GM12892 (cell line): ENCODE measurements at places on chromosomes 7 and 10.

DNA sequence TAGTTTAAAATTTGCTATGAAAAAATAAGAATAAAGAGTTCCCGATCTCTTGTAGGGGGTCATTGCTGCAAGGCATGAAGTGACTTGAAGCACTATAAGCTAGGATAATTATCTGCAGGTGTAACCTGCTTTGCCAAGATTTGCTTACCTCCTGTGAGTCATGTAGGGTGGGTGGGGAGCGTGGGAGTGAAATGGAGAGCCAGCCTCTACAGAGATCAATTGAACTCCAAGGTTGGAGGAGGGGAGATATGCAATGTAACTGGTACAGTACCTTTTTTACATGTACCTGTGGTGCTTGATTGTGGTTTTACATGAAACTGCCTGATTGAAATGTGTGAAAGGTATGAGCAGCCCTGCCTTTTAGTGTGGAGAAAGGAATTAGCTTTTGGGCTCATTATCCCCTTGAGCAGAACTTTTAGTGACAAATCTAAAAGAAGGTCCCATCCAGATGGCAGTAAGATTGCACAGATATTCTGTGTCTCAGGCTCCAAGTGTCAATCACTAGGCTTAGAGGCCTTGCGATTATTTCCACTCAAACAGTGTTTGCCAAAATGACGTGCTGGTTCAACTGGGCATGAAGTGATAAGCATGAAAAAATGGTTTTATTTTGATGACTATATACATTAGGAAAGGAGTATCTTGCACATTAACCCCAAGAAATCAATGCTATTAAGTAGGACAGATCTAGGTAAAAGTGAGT, 138.6 kb upstream of the GRB10 start:
- no peak for DNase-seq

GRCh38 chr10:62911210-62911963, 95.2 kb upstream of the EGR2 start:
- DNase-seq: no peak

DNA sequence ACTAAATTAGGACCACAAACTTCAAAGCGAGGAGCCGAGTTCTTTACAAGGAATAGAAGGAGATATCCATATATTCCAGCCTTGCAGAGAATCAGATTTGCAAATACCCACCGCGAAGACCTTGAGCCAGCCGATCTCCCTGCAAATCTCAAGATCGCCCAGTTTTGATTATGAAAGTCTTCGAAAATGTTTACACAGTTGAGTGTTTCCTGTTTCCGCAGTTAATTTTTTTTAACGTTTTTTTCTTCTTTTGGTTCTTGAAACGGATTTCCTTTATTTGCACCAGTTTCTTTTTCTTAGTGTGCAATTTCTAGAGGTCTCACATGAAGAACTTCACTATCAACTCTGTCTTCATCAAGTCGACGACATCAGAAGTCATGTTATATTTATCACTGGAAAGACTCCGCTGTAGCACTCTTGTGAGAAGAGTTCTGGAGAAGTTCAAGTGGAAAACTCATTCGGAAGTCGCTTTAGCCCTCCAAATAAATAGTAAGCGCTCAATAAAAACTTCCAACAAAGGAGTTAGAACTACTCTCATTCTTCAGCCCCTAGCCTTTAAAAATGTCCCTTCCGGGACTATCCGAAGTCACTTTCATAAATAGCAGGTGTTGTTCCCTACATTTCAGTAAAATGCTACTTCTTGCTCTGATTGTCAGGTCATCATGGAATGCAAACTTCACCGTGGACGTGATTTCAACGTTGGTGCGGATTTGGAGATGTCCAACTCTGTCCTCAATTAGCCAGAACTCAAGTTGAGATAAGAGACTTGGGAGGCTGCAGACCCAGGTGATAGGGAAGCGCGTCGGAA, 11.9 kb upstream of the SPAG6 start:
- DNase-seq: no peak

- DNase-seq: no peak
Measured at GRCh38 chr7:13457790-13458189, 531.7 kb downstream of the ETV1 start.

DNA sequence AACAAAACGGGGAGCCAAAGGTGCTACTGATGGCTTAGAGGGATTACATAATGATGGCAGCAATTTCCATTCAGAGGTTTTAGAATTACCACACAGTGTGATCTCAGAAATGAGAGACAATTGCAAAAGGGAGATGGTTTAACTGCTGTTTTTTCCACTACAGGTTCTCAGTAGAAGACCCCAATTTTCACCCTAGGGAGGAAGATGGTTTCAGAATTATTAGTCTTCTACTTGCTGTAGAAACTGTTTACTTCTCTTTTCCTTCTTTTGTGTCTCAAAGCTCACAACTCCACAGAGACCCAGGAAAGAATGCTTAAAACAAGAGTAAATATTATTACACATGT, 226.5 kb downstream of the INHBA start:
- no peak for DNase-seq

DNA sequence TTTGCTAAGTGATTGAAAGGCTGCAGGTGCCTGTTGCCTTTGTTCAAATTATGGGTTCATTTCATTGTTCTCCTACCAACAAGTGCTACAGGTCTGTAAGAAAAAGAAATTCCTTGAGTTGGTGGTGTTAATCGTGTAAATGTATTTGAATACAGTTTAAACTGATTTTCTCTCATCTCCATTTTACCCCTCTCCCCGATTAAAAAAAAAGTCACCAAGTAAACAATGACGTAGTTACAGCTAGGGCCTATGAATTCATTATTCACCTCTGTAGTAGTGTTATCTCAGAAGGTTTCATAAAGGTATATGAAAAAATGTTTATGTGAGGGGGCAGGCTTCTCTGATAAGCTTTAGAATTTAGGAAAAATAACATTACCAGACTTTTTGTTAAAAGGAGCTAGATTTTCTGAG, 1.1 kb downstream of the REEP3 start:
- no peak for DNase-seq

DNA sequence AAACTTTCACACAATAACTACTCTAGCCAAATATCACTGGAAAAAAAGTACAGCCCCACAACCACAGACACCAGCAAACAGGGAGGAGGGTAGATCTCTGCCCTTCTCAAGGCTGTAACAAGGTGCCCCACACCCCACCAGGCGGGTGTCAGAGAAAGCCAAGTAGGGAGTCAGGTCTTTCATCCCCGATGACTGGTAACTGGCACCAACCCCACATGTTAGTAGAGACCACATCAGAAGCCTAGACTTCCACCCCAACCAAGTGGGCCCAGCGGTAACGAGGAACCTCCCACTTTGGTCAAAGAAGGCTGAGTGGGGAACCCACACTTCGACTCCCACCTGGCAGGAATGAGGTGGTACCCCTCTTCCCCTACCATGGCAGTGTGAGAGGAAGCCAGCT, 16.4 kb upstream of the RUFY2 start:
- no peak for DNase-seq

- DNase-seq: no peak
Measured at GRCh38 chr7:16421333-16422102, at the start of gene CRPPA. TSS of gene CRPPA (minus strand) at chr7:16421538. CDS start at chr7:16421322, 216 bp downstream.

DNA sequence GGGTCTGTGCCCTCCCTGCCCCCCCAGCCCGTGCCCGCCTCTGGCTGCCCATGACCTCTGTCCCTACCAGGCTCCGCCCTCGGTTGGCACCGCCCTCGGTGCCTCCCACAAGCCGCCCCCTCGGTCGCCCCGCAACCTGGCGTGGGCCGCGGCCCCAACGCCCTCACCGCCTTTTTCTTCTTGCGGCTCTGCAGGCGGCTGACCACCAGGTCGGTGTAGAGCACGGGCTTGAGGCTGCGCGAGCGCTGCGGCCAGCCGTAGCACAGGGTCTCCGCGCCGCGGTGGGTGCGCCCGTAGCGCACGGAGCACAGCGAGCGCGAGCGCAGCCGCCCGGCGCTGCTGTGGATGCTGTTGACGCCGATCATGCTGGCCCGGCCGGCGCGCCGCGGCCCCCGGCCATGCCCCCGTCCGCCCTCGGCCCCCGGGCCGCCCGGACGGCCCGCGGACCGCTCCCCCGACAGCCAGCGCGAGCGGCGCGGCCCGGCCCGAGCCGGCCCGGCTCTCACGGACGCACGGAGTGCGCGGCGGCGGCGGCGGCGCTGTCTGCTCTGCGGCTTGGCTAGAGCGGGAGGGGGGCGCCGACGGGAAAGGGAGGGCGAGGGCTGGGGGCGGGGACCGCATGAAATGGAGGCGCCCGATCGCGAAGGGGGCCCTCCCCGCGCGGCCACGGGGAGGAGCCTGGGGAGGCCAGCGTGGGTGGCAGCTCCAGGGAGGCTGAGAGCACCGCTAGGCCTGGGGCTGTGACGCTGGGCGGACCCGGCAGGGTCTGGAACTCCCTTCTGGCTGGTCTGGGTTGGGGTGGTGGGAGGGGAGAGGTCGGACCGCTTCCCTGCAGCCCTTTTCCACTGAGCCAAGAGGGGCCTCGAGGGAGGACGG, 9.6 kb downstream of the PSD start:
- DNase-seq: peak; percentile 60

- DNase-seq: no peak
Measured at GRCh38 chr7:4707217-4707741, 25.2 kb downstream of the FOXK1 start.

- DNase-seq: no peak
Measured at GRCh38 chr7:129391546-129392171, 42.6 kb upstream of the STRIP2 start.
